Ureter (tissue), 1 donor: ENCODE measurements at places on chromosomes 3 and 15.

- no peak for DNase-seq
Measured at GRCh38 chr3:146813496-146813895, 208.3 kb upstream of the PLSCR5 start.

GRCh38 chr3:188157971-188158370, 4.0 kb downstream of the LPP start:
- DNase-seq, result no peak

DNA sequence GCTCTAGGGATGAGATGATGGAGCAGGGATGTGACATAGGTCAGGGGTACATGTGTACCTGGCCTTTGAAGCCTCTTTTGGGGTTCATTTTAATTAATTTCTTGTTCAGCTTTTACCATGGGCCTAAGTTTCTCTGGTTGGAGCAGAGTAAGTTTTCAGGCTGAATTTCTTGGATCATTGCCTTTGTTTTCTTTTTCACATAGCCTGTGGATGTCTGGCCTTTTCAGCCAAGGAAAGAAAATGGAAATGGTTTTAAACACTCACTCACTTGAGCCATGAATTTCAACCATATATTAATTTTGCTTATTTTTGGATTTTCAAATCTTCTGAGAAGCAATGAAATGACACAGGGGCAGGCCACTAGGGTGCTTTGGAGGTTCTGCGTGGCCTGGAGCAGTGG, 30.2 kb downstream of the CACNA1D start:
- no peak for DNase-seq

GRCh38 chr3:30236011-30236410, 370.4 kb upstream of the TGFBR2 start:
- DNase-seq, result no peak

- DNase-seq, result no peak
Measured at GRCh38 chr15:96553931-96554330, 223.4 kb downstream of the NR2F2 start.

GRCh38 chr3:51966922-51967383, 301 bp downstream of the PCBP4 start:
- no peak for DNase-seq

DNA sequence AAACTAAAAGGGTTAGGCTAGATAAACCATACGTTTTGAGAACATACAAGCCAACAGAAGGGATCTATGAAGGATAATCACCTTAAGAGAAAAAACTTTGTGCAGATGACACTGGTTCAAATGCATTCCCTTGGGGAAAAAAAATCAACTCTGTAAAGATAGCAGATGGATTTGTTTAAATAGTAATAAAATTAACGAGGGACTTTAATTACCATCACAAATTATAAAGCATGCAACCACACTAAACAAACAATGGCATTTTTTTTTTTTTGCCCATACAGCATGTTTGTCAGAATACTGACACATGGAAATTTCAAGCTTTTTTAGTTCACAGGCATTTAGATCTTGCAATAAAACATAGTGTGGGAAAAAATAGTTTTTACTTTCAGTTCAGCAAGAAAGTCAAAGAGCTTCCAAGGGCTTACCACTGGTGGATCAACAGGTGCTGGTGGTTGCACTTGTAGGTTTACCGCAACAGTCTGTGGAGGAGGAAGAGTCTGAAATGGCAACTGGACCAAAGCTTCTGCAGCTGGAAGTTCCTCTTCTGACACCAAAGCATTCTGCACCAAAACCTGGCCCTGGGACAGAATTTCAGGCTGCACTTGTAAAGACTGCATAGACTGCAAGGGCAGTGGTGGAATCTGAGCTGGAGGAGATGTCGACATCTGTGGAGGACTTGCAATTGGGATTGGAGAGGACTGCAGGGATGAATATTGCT, 53.1 kb downstream of the PHC3 start:
- no peak for DNase-seq

GRCh38 chr3:193873426-193874201, 262.3 kb upstream of the HES1 start:
- no peak for DNase-seq

DNA sequence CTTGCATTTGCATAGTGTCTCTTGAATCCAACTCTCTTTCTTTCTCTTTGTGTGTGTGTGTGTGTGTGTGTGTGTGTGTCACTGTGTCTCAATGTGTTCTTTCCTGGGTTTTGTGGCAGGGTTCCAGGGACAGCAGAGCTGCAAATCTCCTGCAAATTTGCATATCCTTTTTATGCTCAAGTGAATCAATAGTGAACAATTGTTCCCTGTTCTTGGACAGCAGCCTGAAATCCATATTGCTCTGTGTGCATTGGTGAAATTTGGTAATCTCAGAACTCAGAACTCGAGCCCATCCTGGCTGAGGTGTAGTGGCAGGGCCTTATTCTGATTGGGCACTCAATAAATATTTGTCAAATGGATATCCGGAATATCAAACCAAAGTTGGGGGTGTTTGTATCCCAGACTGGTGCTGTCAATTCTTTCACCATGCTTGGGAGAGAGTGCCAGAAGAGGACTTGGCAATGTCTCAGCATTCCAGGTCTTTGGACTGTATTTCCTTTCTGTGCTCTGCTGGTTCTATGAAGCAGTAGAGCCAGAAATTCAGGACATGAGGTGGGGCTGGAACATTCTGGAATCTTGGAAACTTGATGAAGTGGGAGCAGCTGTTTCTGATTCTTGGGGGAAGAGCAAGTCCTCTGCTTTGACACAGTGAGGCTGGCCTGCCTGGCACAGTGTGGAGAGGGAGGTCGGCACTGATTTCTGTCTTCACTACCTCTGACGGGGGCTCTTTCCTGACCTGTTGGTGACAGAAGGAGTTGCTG, 380.6 kb upstream of the C2CD4B start:
- no peak for DNase-seq

DNA sequence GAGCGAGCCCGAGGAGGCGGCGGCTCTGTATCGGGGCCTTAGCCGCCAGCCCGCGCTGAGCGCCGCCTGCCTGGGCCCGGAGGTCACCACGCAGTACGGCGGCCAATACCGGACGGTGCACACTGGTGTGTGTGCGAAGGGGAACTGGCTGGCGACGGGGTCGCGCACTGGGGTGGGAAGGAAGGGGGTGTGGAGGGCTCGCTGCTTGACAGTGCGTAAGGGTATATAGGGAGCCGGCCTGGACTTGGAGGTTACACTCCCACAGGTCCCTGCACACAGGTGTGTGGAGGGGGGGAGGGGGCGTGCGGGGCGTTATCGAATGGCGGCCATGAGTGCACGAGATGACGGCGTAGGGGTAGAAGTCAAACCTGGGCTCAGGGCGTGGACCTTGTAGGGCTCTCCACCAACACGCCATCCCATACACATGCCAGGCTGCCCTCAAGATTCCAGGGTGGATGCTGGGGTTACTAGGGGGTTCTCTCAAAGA, 389 bp downstream of the APEH start:
- DNase-seq, result peak; percentile 61

DNA sequence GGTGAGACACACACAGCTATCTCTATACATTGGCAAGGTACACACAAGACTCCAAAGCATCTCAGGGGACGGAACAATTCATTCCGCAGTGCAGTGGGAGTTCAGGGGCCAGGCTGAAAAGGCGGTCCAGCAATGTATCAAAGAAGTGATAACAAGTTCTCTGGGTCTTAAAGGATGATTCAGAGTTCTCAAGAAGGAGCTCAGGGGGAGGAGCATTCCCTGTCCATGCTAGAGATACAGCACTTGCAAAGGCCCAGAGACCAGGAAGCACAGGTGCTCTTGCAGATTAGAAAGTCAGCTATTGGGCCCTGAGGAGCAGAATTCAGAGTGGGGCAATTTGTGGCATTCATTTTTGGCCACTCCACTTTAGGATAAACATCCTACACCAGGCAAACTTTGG, 34.9 kb downstream of the MECOM start:
- DNase-seq, result no peak

- no peak for DNase-seq
Measured at GRCh38 chr3:151558661-151559060, 97.8 kb upstream of the IGSF10 start.

DNA sequence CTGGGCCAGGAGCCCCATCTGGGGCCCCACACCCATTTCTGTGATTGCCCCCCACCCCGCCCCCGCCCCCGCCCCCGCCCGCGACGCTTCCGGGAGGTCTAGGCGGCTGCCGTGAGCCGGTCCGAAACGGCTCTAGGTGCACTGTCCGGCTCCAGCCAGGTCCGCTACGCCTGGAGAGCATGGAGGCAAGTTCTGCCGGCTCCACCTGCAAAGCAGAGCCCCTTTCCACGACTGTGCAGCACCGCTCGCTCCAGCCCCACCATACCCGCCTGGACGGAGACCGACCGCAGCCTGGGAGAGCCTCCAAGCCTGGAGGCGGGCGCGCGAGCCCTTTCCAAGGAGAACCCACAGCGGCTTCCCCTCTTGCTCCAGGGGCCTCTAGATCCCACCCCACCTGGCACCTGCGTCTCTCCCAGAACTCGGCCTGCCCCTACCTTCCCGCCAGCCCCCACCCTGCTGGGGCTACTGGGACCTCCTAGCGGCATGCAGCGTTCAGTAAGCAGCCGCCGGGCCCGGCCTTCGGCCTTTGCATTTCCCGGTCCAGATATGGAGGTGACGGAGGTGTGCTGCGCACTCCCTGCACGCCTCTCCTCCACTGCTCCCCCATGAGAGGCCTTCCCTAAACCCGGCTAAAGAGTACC, 66.2 kb downstream of the KLF13 start:
- DNase-seq, result no peak

GRCh38 chr3:126087552-126088175, 3.7 kb upstream of the SLC41A3 start:
- no peak for DNase-seq

DNA sequence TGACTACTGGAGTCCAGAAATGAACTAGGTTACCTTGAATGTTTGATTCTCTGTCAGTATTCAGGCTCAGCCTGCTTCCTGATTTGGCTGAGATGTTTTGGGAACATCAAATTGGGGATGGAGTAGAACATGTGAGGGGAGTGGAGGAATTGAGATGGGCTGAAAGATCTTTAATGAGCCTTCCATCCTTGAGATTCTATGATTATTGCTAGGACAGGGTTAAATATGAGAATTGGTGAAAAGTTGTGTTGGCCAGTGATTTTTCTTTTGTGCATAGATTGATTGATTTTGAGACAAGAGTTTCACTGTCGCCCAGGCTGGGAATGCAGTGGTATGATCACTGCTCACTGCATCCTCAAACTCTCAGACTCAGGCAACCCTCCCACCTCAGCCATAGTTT, 32.4 kb downstream of the IQGAP1 start:
- no peak for DNase-seq

- no peak for DNase-seq
Measured at GRCh38 chr15:23616536-23616935, 31.1 kb downstream of the MAGEL2 start.

GRCh38 chr3:127209155-127209839, 16.4 kb downstream of the PRR23E start:
- no peak for DNase-seq

DNA sequence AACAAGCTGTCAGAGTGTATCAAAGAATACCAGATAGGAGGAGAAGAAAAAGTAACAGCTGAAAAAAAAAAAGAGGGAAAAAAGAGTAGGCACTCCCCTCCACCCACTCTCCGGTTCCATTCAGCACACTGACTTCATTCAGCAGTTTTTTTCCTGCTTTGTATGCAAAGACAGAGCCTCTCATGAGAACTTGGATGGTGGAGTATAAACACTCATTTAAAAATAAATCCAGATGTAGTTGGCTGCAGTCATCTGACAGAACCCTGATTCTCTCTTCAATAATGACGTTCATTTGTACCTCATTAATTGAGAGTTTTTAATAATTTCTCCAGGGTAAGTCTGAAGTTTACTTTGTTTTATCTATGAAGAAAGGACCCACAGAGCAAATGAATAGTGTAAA, 81.0 kb downstream of the TMEM108 start:
- no peak for DNase-seq

- DNase-seq, result no peak
Measured at GRCh38 chr3:126155819-126156218, 24.6 kb downstream of the ALDH1L1 start.

DNA sequence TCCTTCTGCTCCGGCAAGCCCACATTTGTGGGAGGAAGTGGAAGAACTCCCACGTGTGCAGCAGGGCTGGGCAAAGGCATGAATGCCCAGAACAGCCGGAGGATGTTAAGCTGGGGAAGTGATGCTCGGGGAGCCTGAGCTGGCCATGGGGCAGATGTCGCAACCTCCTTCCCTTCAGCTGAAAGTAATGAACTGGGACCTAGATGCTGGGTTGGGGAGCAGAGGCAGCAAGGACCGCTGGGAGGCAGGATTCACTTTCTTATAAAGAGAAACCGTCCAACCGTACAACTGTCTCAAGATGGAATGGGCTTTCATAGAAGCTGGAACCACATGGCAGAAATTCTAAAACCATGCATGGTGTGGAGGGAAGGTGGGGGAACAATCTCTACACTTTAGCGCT, 290.9 kb downstream of the OCA2 start:
- no peak for DNase-seq

DNA sequence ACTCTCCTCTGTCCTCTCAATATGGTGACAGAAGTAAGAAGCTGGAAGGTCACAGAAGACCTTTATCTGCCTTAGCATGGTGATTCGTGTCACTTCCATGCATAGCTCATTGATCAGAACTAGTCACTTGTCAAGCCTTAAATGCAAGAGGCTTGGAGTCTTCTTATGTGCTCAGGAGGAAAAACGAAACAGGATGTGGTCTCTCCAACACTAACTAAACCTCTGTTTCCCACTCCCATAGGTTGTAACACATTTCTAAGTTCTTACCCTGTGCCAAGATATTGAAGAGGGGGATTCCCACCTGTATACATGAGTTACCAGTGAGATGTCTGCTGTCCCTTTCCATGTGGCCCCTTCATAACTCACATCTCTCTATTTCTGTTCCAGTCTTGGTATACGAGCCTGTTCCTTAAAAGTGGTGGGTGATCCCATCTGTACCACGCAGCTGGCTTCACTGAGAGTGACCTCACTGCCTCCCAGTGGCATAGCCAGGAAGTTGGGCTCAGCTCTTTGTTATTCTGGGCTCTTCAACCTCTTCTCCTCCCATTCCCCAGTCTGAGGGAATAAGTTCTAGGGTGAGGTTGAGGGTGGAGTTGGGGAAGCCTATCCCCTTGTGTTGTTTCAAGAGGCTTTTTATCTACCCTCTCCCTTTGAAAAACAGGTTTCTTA, 203.2 kb upstream of the PPP2R3A start:
- DNase-seq, result no peak

GRCh38 chr3:60313231-60313798, 937.9 kb downstream of the FHIT start:
- no peak for DNase-seq

GRCh38 chr3:186386883-186387560, 25.0 kb upstream of the DGKG start:
- DNase-seq, result no peak

- no peak for DNase-seq
Measured at GRCh38 chr15:69434238-69434637, 18.4 kb upstream of the RPLP1 start.

- DNase-seq, result no peak
Measured at GRCh38 chr15:62770111-62770660, 272.4 kb upstream of the TPM1 start.
